ENCODE measurements at places on chromosomes 7 and 10.

GRCh38 chr7:29915481-29916215, 74.0 kb downstream of the SCRN1 start:
- no peak for DNase-seq

DNA sequence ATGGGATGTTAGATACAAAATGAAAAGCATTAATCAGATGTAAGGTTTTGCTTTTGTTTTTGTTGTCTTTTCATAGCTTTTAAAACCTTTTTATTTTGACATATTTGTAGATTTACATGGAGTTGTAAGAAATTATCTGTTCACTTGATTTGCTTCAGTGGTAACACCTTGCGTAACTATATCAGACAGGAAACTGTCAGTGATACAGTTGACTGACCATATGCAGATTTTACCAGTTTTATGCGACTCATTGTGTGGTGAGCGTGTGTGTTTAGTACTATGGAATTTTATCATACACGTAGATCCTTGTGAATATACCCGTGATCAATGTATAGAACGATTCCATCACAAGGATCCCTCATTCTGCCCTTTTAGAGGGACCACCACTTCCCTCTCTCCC, 701.4 kb downstream of the SUGCT start:
- no peak for DNase-seq

GRCh38 chr10:121469797-121470606, 128.2 kb downstream of the FGFR2 start:
- DNase-seq, result no peak

DNA sequence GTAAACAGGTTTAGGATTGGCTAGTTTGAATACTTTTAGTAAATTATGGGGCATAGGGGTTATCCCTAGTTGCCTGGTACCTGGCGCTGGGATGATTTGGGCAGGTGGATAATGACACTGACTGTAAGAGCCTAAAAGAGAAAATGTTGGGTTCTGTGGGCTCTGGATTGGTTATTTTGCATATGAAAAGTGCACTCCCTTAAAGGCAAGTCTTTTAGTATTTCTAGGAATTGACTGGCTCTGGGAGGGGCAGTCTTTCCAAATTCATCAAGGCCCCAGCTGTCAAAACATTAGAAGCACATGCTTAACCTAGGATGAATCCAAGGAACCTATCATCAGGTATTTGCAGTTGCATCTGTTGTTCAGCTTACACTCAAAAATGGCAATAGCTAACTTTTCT, 454.6 kb upstream of the SORCS1 start:
- no peak for DNase-seq

DNA sequence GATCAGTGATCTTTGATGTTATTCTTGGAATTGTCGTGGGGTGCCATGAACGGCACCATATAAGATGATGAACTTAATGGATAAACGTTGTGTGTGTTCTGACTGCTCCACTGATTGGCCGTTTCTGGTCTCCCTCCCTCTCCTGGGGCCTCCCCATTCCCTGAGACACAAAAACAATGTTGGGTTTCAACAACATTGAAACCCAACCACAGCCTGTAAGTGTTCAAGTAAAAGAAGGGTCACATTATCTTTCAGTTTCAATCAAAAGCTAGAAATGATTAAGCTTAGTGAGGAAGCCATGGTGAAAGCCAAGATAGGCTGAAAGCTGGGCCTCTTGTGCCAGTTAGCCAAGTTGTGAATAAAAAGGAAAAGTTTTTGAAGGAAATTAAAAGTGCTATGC, 19.5 kb downstream of the EN2 start:
- DNase-seq, result no peak

DNA sequence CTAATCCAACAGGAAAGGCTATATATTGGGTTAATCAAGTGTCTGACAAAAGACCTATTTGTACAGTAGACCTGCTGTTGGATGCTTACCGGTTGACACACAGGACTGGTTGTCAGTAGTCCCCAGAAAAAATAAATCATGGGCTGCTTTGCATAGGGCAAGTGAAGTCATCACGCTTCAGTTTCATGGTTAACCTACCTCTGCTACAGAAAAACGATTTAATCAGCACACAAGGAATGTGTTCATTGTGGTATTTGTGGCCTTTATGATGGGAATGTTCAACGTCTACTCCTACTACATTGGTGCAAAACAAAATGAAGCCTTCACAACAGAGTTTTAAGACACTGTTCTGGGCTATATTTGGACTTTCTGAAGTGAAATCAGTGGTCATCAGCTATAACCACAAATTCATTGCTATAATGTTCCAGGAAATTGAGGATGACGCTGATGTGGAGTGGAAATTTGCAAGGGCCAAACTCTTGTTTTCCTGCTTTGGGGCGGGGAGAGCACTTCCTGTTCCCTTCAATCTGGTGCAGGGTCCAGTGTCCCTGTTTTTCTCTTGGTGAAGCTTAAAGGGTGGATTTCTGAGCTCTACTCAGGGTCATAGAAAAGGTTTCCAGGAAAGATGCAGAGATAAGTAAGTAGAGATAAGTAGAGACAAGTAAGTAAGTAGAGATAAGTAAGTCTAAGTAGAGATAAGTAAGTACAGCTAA, 39.3 kb upstream of the GGCT start:
- no peak for DNase-seq

DNA sequence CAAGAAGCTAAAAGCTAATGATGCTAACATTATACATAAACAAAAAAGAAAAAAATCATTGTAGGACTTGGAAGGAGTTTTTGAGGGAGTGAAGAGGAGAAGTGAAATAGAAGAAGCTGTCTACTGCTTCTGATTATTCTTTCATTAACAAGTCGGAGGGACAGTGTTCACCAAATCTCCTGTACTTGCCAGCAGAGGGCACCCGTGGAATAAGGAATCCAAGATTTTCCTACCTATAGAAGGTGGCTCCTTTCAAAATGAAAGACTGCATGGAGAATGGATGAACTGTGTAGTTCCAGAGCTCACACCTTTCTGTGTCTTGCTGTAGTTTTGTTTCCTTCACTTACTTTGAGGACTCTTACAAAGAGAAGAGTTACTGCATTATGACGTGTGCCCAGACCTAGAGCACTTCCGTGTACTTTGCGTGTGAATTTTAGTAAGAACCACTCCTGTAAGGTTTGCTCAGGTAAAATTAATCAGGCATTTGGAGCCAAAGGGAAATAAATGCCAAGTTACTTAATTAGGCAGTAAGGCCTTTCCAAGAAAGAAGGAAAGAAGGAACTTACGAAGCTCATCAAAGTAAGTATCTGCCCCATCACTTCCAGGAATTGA, 145.1 kb downstream of the SEMA3D start:
- peak; percentile 25 for DNase-seq

Data from activated T-cell treated with anti-CD3 and anti-CD28 coated beads, Interleukin-2, amount 50 U/mL, for 24 hours (primary cell).